Stimulated activated CD8-positive, alpha-beta memory T cell treated with anti-CD3 and anti-CD28 coated beads, Interleukin-7, amount 100 ng/mL, for 48 hours (primary cell): ENCODE measurements at places on chromosomes 12 and 14.

- no peak for DNase-seq
Observed at GRCh38 chr12:18932715-18933114, 194.8 kb downstream of the CAPZA3 start.

GRCh38 chr14:68767248-68767645, 25.6 kb downstream of the ZFP36L1 start:
- DNase-seq, result no peak

DNA sequence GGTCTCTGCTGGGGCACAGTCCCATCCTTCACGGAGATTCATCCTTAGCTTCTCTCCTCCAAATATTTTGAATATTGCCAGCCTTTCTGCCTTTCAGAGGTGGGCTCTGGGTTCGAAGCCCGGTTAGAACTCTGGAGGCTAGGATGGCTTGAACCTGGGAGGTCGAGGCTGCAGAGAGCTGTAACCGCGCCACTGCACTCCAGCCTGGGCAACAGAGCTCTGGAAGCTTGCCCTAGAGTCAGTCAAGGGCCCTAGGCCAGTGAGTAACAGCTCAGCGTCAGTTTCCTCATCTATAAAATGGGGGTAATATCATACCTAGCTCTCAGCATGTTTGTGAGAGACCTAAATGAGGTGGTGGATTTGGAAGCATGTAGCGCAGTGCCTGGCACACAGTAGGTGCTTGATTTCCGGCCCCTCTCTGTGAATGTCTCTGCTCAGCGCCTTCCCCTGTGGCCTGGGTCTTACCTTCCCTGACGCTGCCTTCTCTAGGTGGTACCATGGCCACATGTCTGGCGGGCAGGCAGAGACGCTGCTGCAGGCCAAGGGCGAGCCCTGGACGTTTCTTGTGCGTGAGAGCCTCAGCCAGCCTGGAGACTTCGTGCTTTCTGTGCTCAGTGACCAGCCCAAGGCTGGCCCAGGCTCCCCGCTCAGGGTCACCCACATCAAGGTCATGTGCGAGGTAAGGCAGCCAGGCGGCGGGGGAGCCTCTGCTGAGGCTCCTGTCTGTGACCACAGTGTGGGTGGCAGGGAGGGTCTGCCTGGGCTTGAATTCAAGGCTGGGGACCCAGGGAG, 3.4 kb downstream of the PTPN6 start:
- no peak for DNase-seq

- no peak for DNase-seq
Observed at GRCh38 chr12:56087220-56087619, 7.3 kb downstream of the ERBB3 start.

- DNase-seq, result no peak
Observed at GRCh38 chr12:5807514-5808219, 137.4 kb downstream of the ANO2 start.

DNA sequence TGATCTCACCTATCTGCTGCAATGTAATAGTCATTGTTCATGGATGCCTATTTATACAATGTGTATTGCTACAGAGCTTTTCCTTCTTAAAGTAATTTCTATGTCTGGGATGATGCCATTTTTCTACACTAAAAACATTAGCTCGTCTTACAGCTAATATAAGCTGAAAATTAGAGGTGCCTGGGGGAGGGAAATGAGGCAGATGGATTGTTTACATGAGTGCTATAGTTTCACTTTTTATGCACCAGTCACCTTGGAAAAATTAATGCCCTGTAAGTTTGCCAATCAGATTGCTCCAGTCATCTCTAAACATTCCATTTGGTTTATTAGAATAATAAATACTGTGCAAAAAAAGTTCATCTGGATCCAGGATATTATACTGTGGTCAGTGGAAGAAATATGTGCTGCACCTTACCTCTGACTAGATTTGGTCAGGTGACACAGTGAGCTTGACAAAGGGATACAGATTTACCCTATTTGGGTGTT, 436.2 kb downstream of the RAD51B start:
- no peak for DNase-seq

GRCh38 chr12:4256043-4256826, 17.3 kb upstream of the CCND2 start:
- DNase-seq, result no peak

- DNase-seq, result no peak
Observed at GRCh38 chr12:43914923-43915468, 79.1 kb downstream of the TMEM117 start.
